Stimulated activated CD8-positive, alpha-beta memory T cell treated with anti-CD3 and anti-CD28 coated beads, Interleukin-15, amount 100 ng/mL, for 4 hours (primary cell): ENCODE measurements at places on chromosomes 1 and 21.
A peak's percentile ranks its signal among the peaks of the same experiment; 100 is the strongest.

GRCh38 chr1:53737648-53738204 is 1.2 kb downstream of the GLIS1 start:
- DNase-seq, result no peak

DNA sequence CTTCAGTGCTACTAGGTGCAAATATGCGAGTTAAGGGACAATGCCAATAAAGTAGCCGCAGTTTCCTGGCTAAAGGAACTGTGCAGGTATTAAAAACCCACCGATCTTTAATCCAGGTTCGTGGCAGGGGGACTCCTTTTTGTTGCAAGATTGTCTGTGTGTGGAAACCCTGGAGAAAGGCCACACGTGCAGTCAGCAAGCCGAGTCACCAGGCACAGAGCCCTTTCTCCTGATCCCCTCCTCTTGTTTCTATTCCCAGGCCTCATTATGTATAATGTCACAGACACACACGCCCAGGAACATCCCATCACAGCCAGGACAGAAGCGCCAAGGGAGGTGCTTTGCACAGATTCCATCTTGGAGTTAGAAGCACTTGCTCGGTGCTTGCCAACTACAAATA is 528.9 kb downstream of the KIF26B start:
- DNase-seq, result no peak

DNA sequence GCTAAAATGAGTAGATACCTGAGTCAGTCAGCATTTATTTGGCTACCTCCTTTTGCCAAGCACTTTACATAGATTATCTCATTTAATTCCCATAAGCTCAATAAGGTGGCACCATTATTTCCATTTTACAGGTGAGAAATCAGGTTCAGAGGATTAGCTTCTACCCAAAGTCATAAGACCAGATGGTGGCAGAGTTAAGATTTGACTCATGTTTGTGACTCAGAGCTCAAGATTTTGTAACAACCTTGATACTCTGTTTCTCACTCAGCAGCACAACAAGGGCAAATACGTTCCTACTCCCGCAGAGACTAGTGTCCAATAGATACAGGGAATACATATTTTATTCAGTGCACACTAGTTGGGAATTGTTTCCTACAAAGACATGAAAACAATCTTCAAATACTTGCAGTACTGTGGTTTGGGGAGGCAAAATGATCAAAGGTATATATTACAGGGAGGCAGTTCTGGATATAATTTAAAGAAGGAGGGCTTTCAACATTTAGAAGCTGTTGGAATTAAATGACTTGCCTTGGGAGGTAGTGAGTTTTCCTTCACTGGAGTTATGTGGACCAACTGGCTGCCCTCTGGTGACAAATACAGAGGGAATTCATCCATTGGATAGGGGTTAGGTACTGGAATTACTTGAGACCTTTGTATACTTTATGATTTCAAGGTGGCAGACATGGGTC is 3.6 kb downstream of the LEPR start:
- no peak for DNase-seq

- DNase-seq, result no peak
These were observed 9.2 kb upstream of the FNBP1L start for GRCh38 chr1:93438716-93439115.

DNA sequence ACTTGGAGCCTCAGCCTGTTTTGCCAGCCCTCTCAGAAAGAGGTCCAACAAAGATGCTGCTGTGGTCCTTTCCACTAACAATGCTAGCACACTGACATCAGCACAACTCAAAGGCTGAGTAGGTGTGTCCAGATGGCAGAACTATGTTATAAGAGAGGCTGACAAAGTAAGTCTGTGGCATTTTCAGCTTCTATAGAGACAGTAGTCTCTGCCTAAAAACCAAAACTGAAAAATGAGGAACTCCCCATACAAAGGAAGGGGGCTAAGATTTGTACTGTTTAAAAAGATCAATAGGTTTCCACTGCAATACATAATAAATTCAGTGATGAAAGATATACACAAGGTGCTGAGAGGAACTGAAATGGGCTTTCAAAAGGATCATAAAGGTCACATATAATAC is 12.3 kb downstream of the ERO1B start:
- DNase-seq, result no peak

- no peak for DNase-seq
These were observed 9.2 kb upstream of the PTGS2 start for GRCh38 chr1:186689376-186689775.

DNA sequence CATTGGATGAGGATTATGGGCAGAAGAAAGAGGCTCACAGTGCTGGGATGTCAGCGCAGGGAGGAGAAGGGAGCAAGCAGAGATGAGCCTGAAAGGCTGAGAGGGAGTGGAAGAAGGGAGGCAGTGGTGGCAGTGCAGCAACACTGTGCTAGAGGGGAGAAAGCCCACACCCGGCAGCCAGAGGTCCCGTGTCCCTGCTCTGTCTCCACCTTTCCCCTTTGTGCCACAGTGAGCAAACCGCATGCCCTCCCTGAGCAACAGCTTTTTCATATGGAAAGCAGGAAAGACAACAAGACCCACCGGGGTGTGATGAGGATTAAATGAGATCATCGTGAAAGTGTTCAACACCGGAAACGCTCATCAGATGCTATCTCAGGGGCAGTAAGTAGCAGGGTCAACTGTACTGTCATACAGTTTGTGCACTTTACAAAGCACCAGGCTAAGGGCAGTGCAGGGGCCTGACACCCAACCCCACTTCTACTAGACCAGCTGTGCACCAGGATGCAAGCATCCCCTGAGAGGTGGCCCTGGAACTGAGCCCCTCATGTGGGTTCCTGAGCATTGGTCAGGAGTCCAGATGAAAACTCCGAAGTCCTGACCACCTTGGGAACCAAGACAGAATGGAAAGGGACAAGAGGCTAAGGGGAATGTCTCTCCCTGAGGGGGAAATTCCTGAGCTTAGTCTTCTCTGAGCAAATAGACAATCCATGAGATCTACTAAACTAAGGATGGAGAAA is 9.1 kb downstream of the NHLH1 start:
- no peak for DNase-seq

- DNase-seq, result no peak
These were observed 165.4 kb upstream of the NBPF11 start for GRCh38 chr1:148317288-148317985.

DNA sequence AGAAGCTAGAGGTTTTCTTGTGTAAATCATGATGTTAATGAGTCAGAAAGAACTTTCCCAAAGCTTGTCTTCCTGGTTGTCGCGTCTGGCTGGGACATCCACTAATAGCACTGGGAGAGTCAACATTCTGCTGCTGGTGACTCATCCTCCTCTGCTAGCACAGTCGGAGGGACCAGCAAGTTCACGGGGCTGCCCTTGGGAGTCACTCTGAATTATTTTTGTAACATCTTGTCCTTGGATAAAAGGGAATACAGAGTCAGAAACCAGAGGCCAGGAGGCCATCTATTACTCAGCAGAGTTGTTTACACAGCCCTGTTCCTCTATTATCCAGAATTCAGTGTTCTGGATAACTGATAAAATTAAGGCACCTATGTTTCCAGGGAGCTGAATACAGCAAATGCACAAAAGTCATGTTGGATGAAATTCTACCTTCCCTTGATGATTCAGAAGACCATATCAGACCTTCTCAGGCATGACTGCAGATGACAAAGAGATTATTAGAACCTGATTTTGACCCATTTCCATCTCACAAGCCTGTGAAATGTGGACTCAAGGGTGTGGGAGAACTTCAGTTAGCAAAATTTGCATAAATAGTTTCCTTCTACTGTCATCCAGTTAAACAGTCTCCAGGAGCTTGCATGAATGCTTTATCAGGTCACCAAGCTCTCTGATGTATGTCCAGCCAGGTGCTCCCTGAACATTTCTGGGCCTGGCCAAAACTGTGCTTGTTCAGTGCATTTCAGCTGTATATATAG is 68.1 kb downstream of the JAK1 start:
- peak; percentile 34 for DNase-seq

DNA sequence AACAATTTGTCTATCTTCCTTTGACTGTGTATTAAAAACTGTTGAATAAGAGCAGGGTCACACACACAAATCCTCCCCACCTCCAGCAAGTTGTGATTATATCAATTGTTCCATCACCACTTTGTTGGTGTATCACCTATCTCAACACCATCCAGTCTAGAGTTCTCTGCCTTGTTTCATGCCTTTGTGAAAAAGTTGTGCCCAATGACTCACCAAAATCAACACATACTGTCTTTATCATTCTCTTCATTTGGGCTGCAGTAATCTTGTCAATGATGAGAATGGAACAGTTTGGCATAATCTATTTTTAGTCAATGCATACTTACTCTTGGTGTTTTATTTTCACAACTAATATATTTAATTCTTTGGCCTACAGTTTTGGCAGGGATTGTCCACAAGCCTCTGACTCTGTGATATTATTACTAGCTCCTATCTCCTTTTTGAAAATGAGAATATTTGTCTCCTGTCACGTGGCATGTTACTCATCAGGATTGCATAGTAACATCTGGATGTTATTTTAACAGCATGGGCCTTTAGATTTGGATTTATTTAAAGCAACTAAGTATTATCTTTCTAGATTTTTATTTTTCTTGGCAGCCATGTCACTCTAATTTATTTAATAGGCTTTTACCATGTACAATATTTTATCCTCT is 5.1 kb downstream of the C1orf87 start:
- no peak for DNase-seq

GRCh38 chr1:168476588-168477385 is 67.0 kb downstream of the XCL2 start:
- no peak for DNase-seq

DNA sequence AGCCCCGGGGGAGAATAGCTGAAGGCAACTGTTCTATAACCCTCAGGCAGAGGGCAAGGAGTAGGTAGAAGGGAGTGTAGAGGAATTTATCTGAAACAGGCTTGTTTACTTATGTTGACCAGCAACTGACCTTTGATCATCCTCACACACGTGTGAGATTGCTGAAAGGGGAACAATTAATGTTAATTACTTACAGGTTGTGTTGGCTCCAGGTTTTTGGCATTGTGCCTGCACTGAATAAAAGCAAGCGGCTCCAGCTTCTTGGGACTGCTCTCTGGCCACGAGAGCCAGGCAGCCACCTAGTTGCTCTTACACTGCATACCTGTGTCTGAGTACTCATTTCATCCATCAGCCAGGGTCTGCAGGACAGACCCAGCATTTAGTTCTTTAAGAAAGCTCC is 41.3 kb upstream of the ARHGEF10L start:
- no peak for DNase-seq

- DNase-seq, result no peak
These were observed 42.0 kb downstream of the S1PR1 start for GRCh38 chr1:101278845-101279244.

DNA sequence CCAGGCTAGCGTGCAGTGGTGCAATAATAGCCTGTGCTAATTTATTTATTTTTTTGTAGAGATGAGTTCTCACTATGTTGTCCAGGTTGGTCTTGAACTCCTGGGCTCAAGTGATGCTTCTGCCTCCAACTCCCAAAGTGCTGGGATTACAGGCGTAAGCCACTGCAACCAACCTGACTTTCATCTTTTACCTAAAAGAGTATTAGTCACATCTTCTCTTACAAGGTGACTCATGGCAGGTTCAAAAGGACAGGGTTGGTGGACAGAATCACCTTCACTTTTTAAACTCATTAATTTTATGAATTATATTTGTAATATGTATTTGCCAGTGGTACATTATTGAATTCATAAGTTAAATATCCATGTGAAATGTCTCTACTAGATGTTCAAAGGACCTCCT is 18.1 kb downstream of the JAM2 start:
- no peak for DNase-seq

DNA sequence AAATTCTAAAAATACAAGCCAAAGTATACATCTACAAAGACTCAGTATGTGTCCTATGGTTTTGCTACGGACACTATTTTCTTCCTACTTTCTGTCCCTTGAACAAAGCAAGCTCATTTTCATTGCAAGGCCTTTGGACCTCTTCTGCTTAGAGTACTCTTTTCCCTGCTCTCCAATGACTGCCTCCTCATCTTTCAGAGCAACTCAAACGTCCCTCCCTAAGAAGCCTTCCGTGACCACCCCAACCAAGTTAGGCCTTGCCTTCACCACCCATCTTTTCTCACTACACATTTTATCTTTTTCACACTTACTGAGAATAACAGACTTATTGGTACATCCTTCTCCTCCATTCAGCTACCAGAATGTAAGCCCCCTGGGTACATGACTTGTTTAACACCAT is 39.9 kb downstream of the ENAH start:
- no peak for DNase-seq

GRCh38 chr21:44392185-44392584 is 38.8 kb downstream of the TRPM2 start:
- DNase-seq, result no peak

GRCh38 chr1:180672505-180672904 is 40.7 kb downstream of the XPR1 start:
- no peak for DNase-seq

GRCh38 chr1:199549421-199549820 is 478.1 kb upstream of the NR5A2 start:
- no peak for DNase-seq

DNA sequence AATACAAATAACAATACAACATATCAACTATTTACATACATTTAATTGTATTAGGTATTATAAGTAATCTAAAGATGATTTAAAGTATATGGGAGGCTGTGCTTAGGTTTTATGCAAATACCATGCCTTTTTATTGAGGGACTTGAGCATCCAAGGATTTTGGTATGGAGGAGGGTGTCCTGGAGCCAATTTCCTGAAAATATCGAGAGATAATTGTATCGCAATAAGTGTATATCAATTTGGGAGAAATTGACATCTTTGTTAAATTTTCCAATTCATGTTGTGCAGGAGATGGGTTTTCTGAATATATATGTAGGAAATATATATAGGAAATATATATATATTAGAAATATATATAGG is 63.5 kb downstream of the ATP1A1 start:
- no peak for DNase-seq

GRCh38 chr1:164723296-164723798 is 164.4 kb downstream of the PBX1 start:
- DNase-seq, result no peak

- DNase-seq, result no peak
These were observed 93.8 kb upstream of the COL6A1 start for GRCh38 chr21:45887788-45888187.

DNA sequence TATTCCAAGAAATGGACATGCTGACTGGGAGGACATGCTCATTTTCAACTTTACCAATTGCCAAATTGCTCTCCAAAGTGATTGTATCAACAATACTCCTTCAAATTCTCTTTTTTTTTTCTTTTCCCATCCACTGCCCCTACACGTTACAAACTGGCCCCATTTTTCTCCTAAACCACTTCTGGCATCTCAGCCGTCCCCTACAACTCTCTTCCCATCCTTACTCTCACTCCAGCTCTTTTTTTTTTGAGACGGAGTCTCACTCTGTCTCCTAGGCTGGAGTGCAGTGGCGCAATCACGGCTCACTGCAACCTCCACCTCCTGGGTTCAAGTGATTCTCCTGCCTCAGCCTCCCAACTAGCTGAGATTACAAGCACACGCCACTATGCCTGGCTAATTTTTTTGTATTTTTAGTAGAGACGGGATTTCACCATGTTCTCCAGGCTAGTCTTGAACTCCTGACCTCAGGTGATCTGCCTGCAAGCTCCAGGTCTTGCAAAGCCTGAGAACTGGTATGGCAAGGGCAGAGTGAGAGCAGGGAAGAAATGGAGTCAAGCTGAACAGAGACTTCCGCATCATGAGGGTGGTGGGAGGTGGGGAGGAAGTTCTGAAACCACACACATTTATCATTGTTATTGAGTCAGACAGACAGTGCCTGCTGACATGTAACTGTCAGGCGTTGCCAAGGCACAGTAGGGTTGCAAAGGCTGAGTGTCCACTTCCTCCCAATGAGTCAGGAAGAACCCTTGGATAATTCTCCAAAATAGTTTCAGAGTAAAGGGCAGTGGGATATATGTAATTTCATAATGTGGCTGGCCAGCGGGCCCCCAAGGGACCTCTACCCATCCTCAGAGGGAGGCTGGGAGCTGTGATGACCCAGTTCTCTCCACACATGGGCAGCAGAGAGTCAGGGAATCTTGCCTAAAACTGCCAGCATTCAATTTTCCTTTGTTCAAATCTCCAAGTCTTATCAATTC is 17.4 kb downstream of the CELA3A start:
- peak; percentile 55 for DNase-seq
